ENCODE measurements at places on chromosomes 2 and 18.

GRCh38 chr2:228094377-228094921 lies 87.0 kb downstream of the SPHKAP start:
- DNase-seq = no peak

DNA sequence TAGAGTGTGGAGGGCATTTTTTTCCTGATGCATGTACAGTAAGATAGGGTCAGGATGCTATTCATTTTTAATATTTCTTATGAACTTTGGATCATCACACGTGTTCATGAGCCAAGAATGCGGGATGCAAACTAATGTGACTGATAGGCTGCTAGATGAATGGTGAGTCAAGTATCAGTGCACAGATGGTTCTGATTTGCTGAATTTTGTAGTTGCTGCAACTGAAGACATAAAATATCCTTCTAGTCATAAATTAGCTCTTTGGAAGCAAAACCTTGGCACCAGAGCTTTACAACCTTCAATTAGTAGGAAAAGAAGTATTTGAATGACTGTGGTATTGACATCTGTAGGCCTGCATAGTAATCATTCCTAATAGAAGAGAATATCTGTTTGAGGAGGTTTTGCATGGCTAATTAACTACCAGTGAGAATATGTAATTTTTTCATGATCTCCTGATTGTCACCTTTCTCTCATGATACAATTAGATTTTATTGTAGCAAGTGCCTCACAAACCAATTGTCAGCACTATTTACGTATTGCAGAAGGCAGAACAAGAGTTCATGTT lies 94.0 kb downstream of the VRK2 start:
- DNase-seq = no peak

DNA sequence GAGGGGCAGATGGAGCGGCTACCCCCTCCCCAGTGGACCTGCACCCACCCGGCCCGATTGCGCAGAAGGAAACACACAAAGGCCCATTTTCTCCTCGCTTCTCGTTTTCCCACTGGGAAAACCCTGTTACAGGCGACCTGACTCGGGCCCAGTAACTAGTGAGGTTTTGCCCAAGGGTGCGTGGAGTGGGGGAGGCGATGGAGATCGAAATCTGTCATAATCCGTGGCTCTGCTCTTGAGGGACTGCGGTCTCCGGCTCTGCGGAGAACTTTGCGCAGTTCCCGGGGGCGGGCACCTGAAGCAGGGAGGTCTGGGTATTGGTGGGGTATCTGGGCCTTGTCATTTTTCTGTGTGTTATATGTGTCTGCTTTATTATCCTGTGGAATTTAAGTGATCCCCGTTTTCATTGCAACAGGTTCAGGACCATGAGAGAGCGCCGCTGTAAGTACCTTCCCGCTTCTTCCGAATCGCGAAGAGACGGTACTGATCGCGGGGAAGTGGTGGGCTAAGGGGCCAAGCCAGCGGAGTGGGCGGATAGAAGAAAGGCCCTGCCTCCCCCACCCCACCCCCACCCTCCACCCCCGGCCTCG lies 4.0 kb upstream of the HOXD4 start:
- DNase-seq = no peak

- DNase-seq = no peak
Observed at GRCh38 chr18:62939433-62939832, 224.1 kb downstream of the PHLPP1 start.

GRCh38 chr2:218986148-218986761 lies 1.3 kb upstream of the FEV start:
- DNase-seq = no peak

DNA sequence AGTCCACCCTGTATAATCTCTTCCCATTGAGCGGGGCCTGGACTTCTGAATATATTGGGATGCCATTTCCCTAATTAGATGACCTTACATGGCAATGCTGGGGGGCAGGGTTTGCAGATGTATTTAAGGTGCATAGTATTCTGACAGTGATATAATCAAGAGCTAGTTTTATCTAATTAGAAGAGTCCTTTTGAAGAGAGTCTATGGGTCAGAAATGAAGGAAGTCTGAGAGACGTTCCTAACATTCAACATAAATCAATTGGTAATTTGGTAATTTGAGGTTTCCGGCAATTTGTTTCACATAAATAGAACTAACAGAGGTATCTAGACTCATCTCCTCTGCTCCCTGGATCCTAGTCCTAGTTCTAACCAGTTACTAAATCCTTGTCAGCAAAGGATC lies 25.7 kb upstream of the UXS1 start:
- no peak for DNase-seq

GRCh38 chr2:62589691-62590356 lies 83.8 kb upstream of the TMEM17 start:
- no peak for DNase-seq

- no peak for DNase-seq
Observed at GRCh38 chr2:19810637-19811036, 91.1 kb downstream of the TTC32 start.

DNA sequence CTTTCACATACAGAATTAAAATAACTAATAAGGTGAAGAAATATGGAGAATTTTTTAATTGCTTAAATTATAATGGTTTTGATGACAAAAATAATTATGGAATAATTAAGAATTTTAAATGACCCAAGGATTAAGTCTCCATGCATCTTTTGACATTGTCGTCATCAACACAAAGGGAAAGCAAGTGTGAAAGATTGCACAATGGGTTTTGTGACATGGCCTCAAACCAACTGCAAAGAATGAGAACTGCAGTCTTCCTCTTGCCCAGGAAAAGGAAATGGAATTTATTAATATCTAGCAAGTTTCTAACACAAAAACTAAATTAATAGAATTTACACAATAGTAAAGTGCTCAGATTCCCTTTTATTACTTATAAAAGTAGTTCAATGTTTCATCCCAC lies 329.1 kb upstream of the PKDCC start:
- DNase-seq = no peak
